ENCODE measurements at places on chromosomes 7 and 10. TPM values are rescaled to one million over a fixed set of nuclear protein-coding genes. Genes with fewer than 3 reads are reported as not detected.
A peak's percentile ranks its signal among the peaks of the same experiment; 100 is the strongest.

The OR2A1 gene
- not detected for total RNA-seq

GRCh38 chr10:15504101-15504840 is 133.2 kb upstream of the FAM171A1 start:
- no peak for DNase-seq

- no peak for DNase-seq
These were observed 321.4 kb downstream of the CDK14 start for GRCh38 chr7:90917539-90917938.

DNA sequence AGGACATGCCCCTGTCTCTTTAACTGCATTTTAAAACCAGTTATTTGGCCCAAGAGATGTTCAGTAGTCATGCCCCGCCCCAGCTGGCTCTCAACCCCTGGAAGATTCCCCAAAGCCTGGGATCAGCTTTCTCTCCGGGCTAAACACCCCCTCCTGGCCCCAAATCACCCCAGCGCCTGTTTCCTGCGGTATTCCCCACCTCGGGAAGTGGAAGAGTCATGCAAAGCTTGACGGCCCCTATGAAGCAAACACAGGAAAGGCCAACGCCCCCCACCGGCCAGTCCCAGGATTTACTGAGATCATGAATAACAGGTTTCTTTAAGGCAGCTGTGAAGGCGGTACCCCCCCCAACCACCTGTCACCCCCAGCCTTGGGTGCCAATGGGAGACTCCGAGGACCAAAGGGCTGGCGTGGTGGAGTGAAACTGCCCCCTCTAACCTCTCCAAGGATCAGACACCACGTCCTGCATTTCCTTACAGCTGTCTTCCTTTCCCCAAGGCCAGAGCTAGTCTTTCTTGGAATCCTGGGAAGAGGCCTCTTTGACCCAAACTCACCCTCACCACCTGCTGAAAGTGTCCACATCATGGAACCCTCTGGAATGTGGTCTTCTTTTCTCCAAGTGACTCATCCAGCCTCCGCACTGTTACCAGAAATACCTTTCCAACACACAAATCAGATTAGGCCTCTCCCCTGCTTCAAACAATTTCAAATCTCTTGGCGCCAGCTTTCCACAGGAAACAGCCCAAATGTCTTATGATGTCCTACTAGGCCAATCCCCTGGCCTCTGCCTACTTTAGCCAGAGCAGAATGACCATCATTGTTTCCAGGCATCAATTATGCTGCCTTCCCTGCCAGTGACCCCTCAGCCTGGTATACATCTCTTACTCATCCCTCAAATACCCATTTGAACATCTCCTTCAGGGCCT is 301.5 kb downstream of the ZEB1 start:
- DNase-seq = no peak

GRCh38 chr10:92404612-92405418 is 113.8 kb downstream of the MARCHF5 start:
- no peak for DNase-seq

DNA sequence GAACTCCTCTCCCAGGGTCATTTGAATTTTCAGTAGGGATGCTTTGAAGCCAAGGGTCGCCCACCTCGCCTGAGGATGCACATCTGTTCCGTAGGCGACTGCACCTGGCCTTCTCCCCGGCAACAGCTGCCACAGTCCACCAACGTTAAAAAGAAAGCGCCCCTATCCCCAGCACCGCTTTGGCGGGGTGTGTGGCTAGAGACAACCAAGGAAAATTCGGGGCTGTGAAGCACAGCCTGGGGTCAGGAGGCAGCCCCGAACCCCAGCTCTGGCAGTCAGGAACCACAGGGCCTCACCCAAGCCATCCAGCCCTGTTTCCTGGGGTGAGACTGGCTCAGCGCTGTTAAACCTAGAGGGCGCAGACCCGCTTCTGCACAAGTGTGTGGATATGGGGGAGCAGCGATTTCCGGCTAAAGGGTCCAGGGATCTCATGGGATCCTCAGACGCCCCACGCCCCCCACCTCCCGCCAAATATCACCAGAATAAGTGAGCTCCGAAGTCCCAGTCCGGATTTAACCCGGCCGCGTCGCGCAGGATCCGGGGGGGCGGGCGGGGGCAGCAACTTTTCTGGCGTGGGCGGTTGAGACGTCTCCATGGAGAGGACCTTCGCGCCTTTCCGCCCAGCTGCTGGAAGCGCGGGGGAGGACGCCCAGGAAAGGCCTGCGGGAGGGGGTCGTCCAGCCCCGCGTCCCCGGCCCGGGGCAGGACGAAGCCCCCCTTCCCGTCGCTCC is 822 bp downstream of the ZC3HAV1L start:
- DNase-seq = peak; percentile 20

DNA sequence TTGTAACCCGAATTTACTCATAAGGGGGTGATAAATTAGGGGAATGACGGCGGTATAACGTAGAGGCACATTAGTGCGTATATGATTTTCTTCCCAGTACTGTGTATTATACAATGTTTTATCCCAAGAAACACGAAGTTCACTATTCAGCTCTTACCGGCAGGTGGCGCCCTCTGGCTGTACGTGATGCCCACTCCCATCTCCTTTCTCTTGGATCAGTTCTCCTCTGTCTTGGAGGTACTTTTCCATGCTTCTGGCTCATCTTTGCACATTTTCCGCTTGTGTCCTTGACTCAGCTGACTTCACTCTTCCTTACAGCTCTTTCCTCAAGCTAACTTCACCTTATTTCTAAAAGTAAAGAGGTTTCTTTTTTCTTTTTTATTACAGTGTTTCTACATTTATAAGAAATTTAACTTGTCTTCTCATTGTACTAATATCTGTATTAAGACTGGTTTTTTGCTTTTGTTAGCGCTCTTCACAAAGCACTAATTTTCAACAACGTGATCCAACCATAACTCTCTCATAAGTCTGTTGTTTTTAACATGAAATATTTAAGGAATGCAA is 21.3 kb downstream of the TMEM176B start:
- DNase-seq = peak; percentile 93

GRCh38 chr7:128688492-128688891 is 16.4 kb downstream of the GARIN1A start:
- DNase-seq = no peak

The TRPV5 gene
- total RNA-seq = 0.15 TPM

DNA sequence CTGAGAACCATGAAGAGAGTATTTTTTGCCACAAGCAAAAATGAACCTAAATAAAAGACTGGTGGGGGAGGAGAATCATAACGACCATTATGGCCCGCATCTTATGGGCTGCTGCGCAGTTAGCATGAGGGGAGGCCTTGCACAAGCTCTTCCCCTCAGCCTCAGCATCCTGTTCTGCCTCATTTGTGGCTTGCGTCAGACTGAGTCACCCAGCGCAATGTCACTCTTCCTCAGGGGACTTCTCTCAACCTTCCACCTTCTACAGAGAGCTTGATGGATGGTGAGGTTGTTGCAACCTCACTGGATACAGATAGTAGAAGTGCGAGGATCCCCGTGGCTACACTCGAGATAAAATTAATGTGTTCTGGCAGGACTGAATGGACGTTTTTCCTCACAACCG is 16.8 kb upstream of the GPR15LG start:
- DNase-seq = no peak

The FZD1 gene
- 4.9 TPM for total RNA-seq

GRCh38 chr10:84329196-84329611 is 815 bp downstream of the CCSER2 start:
- DNase-seq = peak; percentile 60

GRCh38 chr7:130112093-130112492 is 41.8 kb downstream of the KLHDC10 start:
- no peak for DNase-seq

The CYP3A4 gene
- total RNA-seq = not detected

DNA sequence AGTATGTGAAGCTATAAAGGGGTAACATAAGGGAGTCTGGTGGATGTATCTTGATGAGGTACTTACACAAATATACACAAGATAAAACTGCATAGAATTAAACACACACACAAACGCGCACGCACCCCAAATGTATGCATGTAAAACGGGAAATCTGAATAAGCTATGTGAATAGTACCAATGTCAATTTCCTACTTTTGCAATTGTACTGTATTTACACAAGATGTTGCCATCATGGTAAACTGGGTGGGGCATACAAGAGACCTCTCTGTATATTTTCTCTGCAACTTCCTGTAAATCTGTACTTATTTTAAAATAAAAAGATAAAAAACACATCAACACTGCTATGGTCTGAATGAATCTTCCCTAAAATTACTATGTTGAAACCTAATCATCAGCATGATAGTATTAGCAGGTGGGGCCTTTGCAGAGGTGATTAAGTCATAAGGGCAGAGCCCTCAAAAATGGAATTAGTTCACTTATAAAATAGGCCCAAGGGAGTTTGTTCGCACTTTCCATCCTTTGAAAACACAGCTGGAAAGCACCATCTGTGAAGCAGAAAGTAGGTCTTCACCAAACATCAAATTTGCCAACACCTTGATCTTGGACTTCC is 30.1 kb downstream of the TPK1 start:
- DNase-seq = no peak

The MINDY4 gene
- total RNA-seq = 2.3 TPM

DNA sequence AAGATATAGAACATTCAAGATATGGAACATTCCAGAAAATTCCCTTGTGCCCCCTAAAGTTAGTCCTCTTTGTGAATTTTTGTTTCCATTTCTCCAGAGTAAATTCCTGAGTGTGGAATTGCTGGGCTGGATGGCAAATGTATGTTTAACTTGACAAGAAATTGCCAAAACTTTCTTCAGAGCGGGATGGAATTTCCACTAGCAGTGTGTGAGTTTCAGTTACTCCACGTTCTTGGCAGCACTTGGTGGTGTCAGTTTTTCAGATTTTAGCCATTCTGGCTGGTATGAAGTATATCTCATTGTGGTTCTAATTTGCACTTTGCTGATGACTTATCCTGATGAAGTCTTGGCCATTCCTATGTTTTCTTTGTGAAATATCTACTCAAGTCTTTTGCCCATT is 71.2 kb downstream of the MGMT start:
- no peak for DNase-seq

- no peak for DNase-seq
These were observed 140.4 kb upstream of the NAMPT start for GRCh38 chr7:106425017-106425719.

The CNPY1 gene
- total RNA-seq = not detected

GRCh38 chr7:33824911-33825459 is 80.4 kb upstream of the BMPER start:
- DNase-seq = no peak

DNA sequence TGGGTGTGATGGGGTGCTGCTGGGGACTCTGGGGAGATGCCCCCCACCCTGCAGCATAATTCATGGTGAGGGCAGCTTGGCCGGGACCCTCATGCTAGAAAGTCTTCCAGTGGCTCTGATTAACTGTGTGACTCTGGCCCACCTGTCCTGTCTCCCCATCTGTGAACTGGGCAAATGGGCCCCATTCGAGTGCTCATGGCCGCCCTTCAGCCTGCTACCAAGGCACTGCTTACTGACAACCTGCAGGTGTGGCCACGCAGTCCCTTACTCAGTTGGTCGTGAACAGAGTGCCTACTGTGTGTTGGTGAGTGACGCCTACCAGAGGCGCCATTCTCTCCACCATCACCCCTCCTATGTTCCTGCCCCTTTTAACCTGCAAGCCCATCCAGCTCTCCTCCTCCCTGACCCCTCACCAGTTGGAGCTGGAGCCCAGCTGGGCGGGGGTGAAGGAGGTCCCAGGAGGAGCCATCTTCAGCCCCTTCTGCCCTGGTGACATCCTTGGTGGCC is 109.4 kb downstream of the ZMIZ1 start:
- DNase-seq = no peak

- DNase-seq = no peak
These were observed 211.0 kb downstream of the NEBL start for GRCh38 chr10:20686015-20686635.

DNA sequence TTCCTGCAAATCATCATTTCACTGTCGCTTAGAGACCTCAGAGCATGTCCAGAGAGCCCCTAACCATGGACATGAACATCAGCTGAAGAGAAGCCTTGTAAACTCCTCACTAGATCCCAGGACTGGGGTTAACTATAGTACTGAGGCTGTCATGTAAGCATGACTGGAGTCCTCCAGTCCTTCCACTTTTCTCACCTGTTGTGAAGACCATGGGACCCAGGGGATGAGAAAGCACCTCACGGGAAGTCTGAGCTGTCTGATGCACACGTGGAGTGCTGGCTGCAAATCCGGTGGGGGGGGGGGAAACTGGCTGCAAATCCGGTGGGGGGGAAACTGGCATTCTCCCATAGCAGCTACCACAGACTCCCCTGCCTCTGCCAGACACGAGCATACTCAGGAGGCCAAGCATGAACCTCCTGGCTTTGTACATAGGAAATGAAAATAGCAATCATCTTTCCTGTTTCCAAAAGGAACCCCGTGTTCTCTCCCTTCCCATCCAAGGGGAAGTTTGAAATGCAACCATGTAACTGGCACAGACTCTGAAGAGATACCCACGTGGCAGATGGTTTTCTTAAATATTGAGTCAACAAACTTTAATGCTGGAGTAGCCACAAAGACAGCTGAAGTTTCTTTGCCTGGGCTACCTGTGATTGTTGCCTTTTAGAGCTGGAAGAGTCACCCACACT is 261.4 kb downstream of the ZMYND11 start:
- no peak for DNase-seq
